ENCODE measurements at places on chromosomes 7 and 10. TPM values are rescaled to one million over a fixed set of nuclear protein-coding genes. Genes with fewer than 3 reads are reported as not detected.

SLC16A9 gene
- 42.3 TPM for total RNA-seq

MMD2 gene
- total RNA-seq: not detected

SLC13A4 gene
- total RNA-seq: not detected

TEX36 gene
- total RNA-seq: not detected

TMEM178B gene
- total RNA-seq: 0.34 TPM

ATRNL1 gene
- 0.89 TPM for total RNA-seq

SHLD2 gene
- 31.3 TPM for total RNA-seq

POLR1F gene
- 7.5 TPM for total RNA-seq

TOMM7 gene
- 251 TPM for total RNA-seq

SLC39A12 gene
- not detected for total RNA-seq

HOXA13 gene
- total RNA-seq: 39.4 TPM

PCLO gene
- total RNA-seq: 7.2 TPM

PNLIP gene
- total RNA-seq: not detected

Measured in left colon (tissue), 2 donors.